ENCODE measurements at places on chromosomes 5 and 9. TPM values are rescaled to one million over a fixed set of nuclear protein-coding genes. Genes with fewer than 3 reads are reported as not detected.

The FAM169A gene
- 126 TPM for total RNA-seq

The LOX gene
- 4.6 TPM for total RNA-seq

The IL4 gene
- total RNA-seq: not detected

The PIP5K1B gene
- total RNA-seq: 7.6 TPM

The ANKDD1B gene
- total RNA-seq: 1.6 TPM

The PCDHA9 gene
- 11.3 TPM for total RNA-seq

The DCP2 gene
- total RNA-seq: 74.5 TPM

The SLC6A19 gene
- total RNA-seq: not detected

The SPZ1 gene
- not detected for total RNA-seq

The TMEM215 gene
- total RNA-seq: 9.0 TPM

The PDGFRB gene
- 28.6 TPM for total RNA-seq

The DEPDC1B gene
- total RNA-seq: 8.1 TPM

The PCDHGA3 gene
- 7.2 TPM for total RNA-seq

The OR1N2 gene
- not detected for total RNA-seq

The CD72 gene
- total RNA-seq: 0.46 TPM
